Bone marrow (tissue), 2 donors: ENCODE measurements at places on chromosomes 1 and 21.
A peak's percentile ranks its signal among the peaks of the same experiment; 100 is the strongest.

DNA sequence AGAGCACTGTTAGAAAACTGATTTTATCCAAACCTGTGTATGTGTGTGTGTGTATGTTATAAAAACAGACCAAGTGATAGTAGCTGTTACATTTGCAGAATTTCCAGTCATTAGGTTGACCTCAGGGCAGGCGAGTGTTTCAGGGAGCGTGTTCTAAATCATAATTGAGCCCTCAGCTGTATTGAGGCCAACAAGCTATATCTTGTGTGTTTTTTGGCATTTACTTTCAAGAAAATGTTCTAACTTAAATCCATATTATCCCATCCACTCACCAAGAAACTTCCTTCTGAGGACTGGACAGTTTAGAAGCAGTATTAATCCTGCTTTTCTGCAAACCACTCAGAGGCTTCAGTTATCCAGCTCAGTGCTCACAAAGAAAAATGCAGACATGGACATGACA is 12.0 kb downstream of the DDAH1 start:
- DNase-seq, result no peak

GRCh38 chr1:58884706-58885661 is 101.1 kb upstream of the JUN start:
- DNase-seq, result no peak

- no peak for DNase-seq
Measured at GRCh38 chr1:185044387-185044786, 971 bp upstream of the RNF2 start.

GRCh38 chr1:160767395-160768294 is 28.3 kb upstream of the LY9 start:
- no peak for DNase-seq

DNA sequence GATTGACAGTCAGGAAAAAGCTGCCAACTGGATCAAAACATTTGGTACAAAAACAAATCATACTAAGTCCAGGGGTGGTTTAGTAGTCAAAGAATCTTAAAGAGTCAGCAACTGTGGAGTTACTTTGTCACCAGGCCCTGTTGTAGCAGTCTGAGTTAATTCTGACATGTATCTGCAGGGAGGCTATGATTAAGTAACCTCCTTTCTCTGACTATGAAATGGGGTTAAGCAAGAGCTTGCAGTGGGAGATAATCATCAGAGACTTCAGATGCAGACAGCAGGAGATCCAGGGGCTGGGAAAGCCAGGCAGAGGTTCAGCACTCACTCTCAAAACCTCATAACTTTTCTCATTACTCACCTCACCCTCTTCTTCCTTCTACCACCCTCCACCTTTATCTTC is 99.2 kb upstream of the BTG3 start:
- DNase-seq, result no peak

DNA sequence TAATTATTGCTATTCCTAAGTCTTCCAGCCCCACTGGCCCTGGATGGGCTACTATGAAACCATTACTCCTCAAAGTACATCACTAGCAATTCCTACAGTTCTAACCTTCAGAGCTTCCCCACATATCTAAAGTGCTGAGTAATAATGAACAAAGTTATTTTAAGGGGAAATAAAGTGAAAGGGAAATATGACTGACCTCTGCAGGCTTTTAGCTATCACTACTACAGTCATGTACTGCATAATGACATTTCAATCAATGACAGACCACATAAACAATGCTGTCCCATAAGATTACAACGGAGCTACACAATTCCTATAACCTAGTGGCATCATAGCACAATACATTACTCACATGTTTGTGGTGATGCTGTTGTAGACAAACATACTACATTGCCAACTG is 32.5 kb upstream of the ASPM start:
- DNase-seq, result no peak

- DNase-seq, result no peak
Measured at GRCh38 chr21:45534636-45535331, 7.5 kb downstream of the SLC19A1 start.

GRCh38 chr21:39984286-39984991 is 117.2 kb downstream of the PCP4 start:
- DNase-seq, result no peak

DNA sequence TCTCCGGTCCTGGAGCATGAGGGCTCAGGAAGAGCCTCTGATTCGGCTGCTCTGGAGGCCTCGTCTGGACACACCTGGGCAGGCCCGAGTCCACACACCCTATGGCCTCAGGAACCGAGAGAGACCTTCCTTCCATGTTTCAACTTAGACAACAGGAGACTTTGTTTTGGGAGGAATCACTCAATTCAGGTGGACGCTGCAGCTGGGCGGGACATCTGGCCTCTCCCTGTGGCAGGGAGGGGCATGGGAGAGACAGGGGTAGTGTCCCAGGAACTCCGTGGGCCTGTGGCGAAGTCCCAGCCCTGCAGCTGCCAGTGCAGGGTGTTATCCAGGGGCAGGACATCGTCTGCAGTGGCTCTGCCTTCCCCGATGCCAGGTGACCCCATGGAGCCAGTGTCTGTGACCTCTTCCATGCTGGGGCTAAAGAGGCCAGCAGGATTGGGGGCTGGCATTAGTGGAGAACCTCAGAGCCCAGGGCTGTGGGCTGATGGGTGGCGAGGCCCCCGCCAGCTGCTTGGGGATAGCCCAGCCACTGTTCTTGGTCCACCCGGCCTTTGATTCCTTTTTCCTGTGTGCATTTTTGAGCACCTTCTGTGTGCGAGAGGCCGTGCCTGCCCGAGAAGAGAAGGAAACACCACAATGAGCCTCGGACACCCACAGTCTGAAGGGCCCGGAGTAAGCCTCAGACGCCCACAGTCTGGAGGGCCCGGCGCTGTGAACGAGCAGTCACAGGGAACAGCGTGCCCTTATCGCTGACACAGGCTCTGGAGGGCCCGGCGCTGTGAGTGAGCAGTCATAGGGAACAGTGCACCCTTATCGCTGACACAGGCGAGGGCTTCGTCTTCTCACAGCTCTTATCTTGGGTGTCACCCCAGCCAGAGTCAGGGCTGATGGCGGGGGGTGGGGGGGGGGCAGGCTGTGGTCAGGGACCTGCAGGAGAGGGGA is 6.2 kb downstream of the COL18A1 start:
- no peak for DNase-seq

DNA sequence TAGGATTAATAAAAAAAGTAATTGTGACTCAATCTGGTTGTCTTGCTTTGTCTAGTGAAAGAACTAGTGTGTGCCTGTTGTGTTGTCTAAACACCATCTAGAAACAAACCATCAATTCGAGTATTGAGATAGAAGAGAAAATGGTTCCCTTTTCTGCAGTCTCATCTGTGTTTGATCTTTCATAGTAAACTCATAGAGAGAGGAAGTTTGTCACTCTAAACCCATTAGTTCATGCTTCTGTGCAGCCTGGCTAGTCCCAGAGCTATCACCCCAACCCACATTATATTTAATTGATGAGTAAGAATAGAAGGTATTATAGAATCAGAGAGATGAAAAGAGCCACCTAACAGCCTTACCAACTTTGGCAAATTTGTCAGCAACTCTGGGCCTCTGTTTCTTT is 99.5 kb downstream of the TGFB2 start:
- DNase-seq, result no peak

- no peak for DNase-seq
Measured at GRCh38 chr21:40447016-40447415, 399.9 kb downstream of the DSCAM start.

GRCh38 chr1:86703696-86704457 is 499 bp upstream of the SH3GLB1 start:
- DNase-seq, result no peak

- peak; percentile 83 for DNase-seq
Measured at GRCh38 chr21:34983680-34984086, 65.4 kb downstream of the RUNX1 start.

DNA sequence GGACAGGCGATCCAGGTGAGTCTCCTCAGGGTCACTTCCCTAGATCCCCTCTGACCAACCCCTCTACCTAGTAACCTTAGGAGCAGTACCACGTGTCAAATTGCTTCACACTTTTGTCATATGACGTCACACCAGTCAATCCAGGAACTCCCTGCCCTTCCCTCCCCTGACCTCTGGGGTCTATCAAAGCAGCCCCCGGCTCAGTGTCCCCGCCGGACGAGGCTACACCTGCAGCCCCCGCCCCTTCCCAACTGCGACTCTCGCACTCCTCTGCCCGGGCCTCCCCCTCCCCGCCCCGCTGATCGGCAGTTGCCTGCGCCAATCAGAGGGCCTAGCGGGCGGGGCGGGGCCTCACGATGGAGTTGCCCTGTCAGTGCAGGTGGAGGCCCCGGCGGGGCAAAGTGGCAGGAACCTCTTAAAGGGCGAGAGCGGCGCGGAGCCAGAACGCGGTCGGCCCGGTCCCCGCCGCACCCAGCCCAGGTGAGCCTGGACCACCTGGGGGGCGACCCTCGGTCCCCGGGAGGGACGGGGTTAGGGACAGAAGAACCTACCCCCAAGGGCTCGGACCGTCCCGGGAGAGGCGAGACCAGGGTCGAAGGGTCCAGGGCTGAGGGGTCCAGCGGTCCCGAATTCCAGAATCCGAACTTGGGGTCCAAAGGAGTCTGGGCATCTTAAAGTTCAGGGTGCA is 27.5 kb upstream of the EPB41 start:
- peak; percentile 65 for DNase-seq

GRCh38 chr1:157517016-157517415 is 35.3 kb downstream of the FCRL5 start:
- no peak for DNase-seq

DNA sequence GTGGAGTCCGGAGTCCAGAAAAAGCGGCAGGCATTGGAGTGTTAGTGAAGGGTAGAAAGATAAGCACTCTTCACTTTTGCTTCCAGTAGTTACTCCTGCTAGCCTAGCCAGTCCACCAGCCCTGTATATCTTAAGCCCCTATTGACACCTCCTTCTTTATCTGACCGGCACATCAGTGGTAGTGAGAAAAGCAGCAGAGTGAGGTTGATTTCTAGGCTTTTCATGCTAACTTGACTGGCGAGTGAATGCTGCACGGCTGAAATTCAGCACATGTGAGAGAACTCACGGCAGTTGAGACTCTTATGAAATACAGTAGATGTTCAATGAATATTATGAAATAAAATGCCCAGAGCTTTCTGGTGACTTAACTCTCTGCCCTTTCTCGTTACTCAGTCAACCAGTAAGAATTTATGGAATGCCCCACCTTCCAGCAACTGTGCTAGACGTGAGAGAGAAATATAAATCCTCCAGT is 128.2 kb downstream of the CACHD1 start:
- DNase-seq, result no peak

- DNase-seq, result no peak
Measured at GRCh38 chr1:22761821-22762220, 51.2 kb downstream of the EPHB2 start.

DNA sequence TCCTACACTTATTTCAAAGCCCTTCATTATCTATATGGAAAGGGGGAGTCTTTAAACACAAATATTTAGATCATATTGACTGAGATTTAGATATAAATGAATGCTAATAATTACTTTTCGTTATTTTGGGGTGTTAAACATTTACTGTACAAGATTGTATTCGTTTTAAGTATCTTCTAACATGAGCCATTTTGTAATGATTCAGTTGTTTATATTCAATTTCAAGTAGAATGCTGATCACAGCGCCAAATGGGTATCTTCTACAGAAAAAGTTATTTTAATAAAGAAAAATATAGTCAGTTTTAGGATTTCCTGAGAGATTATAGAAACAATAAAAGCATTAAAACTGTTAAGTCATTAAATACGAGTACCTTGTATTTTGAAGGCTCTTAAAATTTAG is 104.5 kb upstream of the HNRNPU start:
- DNase-seq, result no peak

- no peak for DNase-seq
Measured at GRCh38 chr1:156146769-156147405, 6.5 kb upstream of the SEMA4A start.

GRCh38 chr1:200139661-200140250 is 112.2 kb downstream of the NR5A2 start:
- DNase-seq, result peak; percentile 68

DNA sequence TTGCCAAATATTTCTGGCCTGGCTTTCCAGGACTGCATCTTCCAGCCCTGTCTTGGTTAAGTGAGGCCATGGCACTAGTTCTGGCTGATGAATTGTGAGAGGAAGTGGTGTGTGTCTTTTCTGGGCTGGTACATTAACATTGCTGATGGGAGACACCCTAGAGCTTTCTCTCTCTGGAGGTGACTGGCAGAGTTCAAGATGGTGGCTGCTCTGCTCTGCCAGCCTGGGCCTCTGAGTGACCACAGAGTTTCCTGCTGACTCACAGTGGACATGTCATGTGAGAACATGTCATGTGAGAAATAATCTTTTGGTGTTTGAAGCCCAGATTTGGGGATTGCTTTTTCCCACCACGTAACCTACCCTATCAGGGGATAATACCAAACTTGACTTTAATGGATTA is 218.0 kb upstream of the KIAA0040 start:
- DNase-seq, result no peak

- no peak for DNase-seq
Measured at GRCh38 chr1:208569181-208569580, 325.0 kb upstream of the PLXNA2 start.

DNA sequence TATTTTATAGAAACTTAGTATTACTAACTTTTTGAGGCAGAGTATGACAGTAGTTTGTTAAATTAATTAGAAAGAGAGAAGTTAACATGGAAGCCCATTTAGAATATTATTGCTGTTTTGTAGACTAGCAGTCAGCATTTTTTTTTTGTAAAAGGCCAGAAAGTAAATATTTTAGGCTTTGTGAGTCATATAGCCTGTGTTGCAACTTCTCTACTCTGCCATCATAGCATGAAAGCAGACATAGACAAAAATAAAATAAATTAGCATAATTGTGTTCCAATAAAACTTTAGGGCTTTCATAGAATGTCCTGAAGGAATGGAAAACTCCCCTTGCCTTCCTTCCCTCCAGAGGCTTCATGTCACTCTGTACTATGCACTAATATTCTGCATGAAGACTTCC is 12.3 kb upstream of the RGS4 start:
- DNase-seq, result no peak

DNA sequence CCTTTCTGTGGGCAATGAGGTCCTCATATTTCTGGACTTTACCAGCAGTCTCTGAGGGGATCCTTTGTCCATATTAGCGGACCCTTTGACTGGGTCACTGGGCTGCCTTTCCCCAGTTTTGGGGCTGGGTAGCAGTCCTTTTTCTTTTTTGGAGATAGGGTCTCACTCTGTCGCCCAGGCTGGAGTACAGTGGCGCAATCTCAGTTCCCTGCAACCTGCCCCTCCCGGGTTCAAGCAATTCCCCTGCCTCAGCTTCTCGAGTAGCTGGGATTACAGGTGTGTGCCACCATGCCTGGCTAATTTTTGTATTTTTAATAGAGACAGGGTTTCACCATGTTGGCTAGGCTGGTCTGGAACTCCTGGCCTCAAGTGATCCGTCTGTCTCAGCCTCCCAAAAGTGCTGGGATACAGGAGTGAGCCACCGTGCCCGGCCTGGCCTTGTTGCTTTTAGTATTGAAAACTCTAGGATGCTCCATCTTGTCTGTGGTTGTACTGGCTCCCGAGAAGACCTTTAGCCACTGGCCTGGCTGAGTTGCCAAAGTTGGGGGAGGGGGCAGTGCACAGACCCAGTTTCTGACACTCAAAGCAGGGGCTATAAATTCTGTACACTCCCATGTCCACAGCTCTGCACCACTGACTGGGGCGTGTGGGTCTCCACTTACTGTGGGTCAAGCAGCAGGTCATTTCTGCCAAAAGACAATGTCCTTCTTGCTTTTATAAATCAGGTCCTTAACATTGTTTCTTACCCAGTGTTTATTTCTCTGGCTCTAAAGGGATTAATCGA is 33.1 kb downstream of the MAN1C1 start:
- DNase-seq, result no peak
